ENCODE measurements at places on chromosomes 12 and 14.

- DNase-seq, result no peak
These were observed 420.9 kb upstream of the ATP2B1 start for GRCh38 chr12:90129366-90130030.

DNA sequence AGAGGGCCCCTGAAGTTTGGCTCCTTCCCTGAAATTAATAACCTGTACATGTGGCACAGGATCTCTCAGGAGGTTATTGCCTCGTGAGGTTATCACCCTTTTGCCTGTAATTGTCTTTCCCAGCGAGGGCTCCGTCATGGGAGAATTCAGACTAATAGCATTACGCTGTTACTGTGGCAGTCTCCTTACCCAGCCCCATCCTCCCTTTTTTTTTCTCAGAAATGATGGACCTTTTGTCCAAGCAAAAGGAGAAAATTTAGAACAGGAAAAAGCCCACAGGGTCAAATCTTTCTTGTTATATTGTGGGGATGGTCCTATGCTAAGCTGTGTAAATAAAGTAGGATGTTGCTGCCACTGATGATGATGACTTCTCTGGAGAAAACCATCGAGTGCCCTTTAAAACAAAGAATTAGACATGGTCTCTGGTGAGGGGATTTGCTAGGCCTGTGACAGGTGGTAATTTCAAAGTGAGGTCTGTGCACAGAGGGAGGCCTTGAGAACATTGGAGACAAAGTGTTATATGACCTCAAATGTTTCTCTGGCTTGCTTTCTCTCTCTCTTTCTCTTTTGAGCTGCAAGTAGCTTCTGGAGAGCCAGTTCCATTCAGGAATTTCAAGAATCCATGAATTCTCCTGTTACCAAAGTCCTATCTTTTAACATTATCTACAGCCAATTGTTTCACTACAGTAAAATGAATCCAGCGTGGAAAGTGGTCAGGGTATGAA lies 357.2 kb downstream of the BMP4 start:
- no peak for DNase-seq

DNA sequence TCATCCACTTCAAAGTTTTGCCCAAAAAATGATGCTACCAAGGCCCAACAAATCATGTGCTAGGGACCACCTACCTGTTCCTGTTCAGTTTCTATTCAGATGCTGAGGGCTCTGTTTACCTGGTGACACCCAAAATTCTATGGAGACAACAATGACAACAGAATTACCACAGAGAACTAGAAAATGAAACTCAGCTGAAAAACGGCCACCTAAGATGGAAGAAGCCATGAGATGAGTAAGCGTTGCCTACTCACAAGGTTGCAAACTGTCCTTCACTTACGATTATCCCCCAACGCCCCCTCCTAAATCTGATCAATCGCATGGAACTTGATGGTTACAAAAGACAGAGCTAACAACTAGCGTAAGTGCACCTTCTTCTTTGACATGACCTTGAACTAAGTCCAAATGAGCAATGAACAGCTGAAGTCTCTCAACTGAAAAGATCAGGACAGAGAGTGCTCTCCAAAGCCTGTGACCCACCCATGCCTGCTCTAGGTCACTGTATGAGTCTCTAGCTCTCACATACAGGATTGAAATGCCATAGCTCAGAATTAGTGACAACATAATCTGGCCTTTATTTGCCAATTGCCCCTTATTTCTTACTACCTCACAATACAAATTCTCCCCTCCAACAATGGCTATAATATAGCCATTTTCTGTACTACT lies at the start of gene RNASE11:
Gene RNASE11, minus strand, starts transcription at position 513 of the 666 bp plus-strand sequence.
- DNase-seq, result no peak

- DNase-seq, result no peak
These were observed 121.3 kb downstream of the SAMD4A start for GRCh38 chr14:54688229-54688628.

GRCh38 chr14:70791971-70792370 lies 17.3 kb downstream of the MAP3K9 start:
- DNase-seq, result no peak

Data from cerebellar nuclear complex (tissue), 1 donor.